Chondrocyte (in vitro differentiated cells): ENCODE measurements at places on chromosomes 2 and 18.

DNA sequence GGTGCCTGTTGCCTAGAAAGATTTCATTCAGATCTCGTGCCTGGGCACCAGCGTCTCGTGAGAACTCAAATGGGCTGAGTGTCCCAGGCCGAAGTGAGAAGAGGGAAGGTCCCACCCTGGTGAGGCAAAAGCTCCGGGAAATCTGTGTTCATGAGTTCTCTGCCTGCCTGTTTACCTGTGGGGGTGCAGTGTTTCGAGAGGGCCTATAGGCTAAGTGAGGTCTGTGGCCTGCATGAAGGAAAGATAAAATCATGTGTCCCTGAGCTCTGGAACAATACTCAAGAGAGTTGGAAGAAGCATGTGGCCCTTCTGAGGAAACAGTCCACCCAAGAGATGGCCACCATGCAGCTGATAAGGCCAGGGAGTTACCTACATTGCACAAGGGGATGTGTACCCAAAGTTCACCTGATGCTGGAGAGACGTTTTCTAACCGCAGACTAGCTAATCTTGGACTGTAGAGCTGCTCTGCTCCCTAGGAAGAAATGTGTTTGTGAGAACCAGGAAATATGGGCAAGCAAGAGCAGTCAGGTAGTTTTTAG, 63.5 kb upstream of the ST3GAL5 start:
- H3K27me3 ChIP-seq: no peaks in the 10 kb centered on the region
- no peak overlapping the region for H3K4me3 ChIP-seq
- peaks cover 8% of the 10 kb centered on the region for H3K4me1 ChIP-seq
- no peak overlapping the region for H3K27ac ChIP-seq
- no peak for DNase-seq

DNA sequence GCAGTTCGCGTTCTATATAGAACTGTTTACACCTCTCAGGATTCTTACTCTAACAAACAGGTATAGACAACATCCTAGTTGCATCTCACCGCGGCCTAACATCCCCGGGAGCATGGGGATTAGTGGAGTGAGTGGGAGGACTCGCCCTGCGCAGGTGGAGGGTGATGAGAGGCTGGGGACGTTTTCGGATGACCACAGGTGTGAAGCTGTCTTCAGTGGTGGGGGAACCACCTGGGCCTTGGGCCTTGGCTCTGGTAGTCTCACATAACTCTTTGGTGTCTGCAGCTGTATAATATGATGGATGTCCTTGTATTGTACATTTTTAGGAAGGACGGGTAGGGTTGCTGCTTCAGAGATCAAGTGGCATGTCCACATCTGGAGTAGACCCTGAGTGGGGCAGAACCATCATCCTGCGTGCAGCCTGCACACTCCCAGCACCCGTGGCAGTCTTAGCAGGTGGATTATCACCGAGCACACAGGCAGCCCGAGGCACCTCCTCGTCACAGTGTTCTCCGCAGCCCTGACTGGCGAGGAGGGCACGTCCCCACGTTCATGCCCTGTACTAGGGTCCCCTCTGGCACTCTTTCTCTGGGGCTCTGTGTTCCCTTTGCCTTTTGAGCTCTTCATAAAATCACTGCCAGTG, 56.0 kb downstream of the AGAP1 start:
- H3K36me3 ChIP-seq: no peaks in the 10 kb centered on the region
- H3K4me1 ChIP-seq: peaks cover 14% of the 10 kb centered on the region
- H3K4me3 ChIP-seq: no peak overlapping the region
- H3K27ac ChIP-seq: no peak overlapping the region
- peak; percentile 40 for DNase-seq

- H3K4me1 ChIP-seq: peaks cover 11% of the 10 kb centered on the region
- H3K36me3 ChIP-seq: peaks cover 4% of the 10 kb centered on the region
- peaks cover 15% of the 10 kb centered on the region for H3K27me3 ChIP-seq
- DNase-seq: no peak
- H3K4me3 ChIP-seq: no peak overlapping the region
Observed at GRCh38 chr2:44997963-44998362, 11.3 kb downstream of the SIX2 start.

GRCh38 chr2:106054321-106054720, 139.8 kb downstream of the UXS1 start:
- peaks cover 10% of the 10 kb centered on the region for H3K27me3 ChIP-seq
- no peak overlapping the region for H3K4me3 ChIP-seq
- no peaks in the 10 kb centered on the region for H3K36me3 ChIP-seq
- H3K4me1 ChIP-seq: peaks cover 34% of the 10 kb centered on the region
- H3K27ac ChIP-seq: no peak overlapping the region
- DNase-seq: no peak

- no peaks in the 10 kb centered on the region for H3K27me3 ChIP-seq
- peaks cover 86% of the 10 kb centered on the region for H3K4me1 ChIP-seq
- no peak overlapping the region for H3K4me3 ChIP-seq
- peaks cover 14% of the 10 kb centered on the region for H3K36me3 ChIP-seq
- no peak for DNase-seq
- H3K27ac ChIP-seq: no peak overlapping the region
Observed at GRCh38 chr18:48620071-48620470, 81.2 kb downstream of the CTIF start.

- H3K4me3 ChIP-seq: no peak overlapping the region
- peaks cover 40% of the 10 kb centered on the region for H3K4me1 ChIP-seq
- peak overlapping the region; percentile 53 for H3K27ac ChIP-seq
- peaks cover 24% of the 10 kb centered on the region for H3K36me3 ChIP-seq
- H3K27me3 ChIP-seq: no peaks in the 10 kb centered on the region
Observed at GRCh38 chr2:201467666-201468065, 16.1 kb downstream of the STRADB start.

GRCh38 chr2:120901201-120901600, 165.5 kb downstream of the GLI2 start:
- peak overlapping the region; percentile 42 for H3K27ac ChIP-seq
- DNase-seq: peak; percentile 41
- H3K4me1 ChIP-seq: peaks cover 46% of the 10 kb centered on the region
- H3K27me3 ChIP-seq: no peaks in the 10 kb centered on the region
- H3K4me3 ChIP-seq: no peak overlapping the region

GRCh38 chr2:16127958-16128357, 187.6 kb downstream of the MYCN start:
- peaks cover 5% of the 10 kb centered on the region for H3K27me3 ChIP-seq
- H3K36me3 ChIP-seq: no peaks in the 10 kb centered on the region
- H3K4me3 ChIP-seq: no peak overlapping the region
- no peak overlapping the region for H3K27ac ChIP-seq
- H3K4me1 ChIP-seq: peaks cover 3% of the 10 kb centered on the region
- DNase-seq: no peak

DNA sequence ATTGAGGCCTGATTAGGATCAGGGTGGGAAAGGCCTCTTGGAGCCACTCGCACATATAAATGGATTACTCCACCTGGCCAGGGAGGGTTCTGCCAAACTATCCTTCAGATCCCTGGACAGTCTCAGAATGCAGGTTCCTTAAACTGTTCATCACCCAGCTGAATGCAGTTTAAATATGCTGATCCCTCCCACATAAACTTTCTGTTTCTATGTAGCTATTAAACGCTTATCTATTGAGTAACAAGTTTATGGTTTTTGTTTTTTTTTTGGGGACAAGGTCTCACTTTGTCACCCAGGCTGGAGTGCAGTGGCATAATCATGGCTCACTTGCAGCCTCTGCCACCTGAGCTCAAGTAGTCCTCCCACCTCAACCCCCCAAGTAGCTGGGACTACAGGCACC, 1.9 kb downstream of the CAD start:
- peaks cover 22% of the 10 kb centered on the region for H3K36me3 ChIP-seq
- H3K27me3 ChIP-seq: no peaks in the 10 kb centered on the region
- DNase-seq: no peak
- H3K4me3 ChIP-seq: no peak overlapping the region
- H3K27ac ChIP-seq: no peak overlapping the region

- H3K27me3 ChIP-seq: no peaks in the 10 kb centered on the region
- H3K4me1 ChIP-seq: peaks cover 31% of the 10 kb centered on the region
- H3K27ac ChIP-seq: no peak overlapping the region
- no peak for DNase-seq
- no peak overlapping the region for H3K4me3 ChIP-seq
Observed at GRCh38 chr18:48658721-48659120, 119.9 kb downstream of the CTIF start.

DNA sequence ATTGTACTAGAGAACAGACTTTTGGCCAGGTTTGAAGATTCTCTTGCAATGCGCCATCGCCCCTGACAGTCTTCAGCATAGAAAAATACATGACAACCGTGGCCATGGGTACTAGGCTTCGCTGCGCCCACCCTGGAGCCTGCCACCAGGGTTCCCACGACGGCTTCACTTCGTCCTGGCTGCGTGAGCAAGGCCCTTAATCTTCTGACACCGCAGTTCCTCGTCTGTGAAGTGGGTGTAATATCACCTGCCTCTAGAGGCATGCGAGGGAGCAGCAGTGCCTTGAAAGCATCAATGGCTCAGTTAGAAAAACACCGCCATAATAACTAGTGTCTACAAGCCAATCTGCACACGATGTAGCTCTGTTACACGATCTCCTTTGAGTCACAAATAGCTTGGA, 175.2 kb upstream of the HS6ST1 start:
- no peak for DNase-seq
- H3K4me1 ChIP-seq: peaks cover 2% of the 10 kb centered on the region
- no peaks in the 10 kb centered on the region for H3K27me3 ChIP-seq
- H3K27ac ChIP-seq: no peak overlapping the region
- no peaks in the 10 kb centered on the region for H3K36me3 ChIP-seq

GRCh38 chr18:62790871-62791772, 75.8 kb downstream of the PHLPP1 start:
- no peaks in the 10 kb centered on the region for H3K36me3 ChIP-seq
- peaks cover 33% of the 10 kb centered on the region for H3K4me1 ChIP-seq
- H3K27me3 ChIP-seq: no peaks in the 10 kb centered on the region

GRCh38 chr18:70377317-70377799, 88.5 kb downstream of the SOCS6 start:
- no peaks in the 10 kb centered on the region for H3K27me3 ChIP-seq
- peaks cover 33% of the 10 kb centered on the region for H3K4me1 ChIP-seq
- H3K4me3 ChIP-seq: no peak overlapping the region
- peak overlapping the region; percentile 72 for H3K27ac ChIP-seq

- H3K27ac ChIP-seq: peak overlapping the region; percentile 79
- peak overlapping the region; percentile 27 for H3K4me3 ChIP-seq
- peaks cover 8% of the 10 kb centered on the region for H3K36me3 ChIP-seq
- H3K4me1 ChIP-seq: peaks cover 28% of the 10 kb centered on the region
- no peak for DNase-seq
Observed at GRCh38 chr18:74499633-74500032, 3.5 kb downstream of the CNDP2 start.

DNA sequence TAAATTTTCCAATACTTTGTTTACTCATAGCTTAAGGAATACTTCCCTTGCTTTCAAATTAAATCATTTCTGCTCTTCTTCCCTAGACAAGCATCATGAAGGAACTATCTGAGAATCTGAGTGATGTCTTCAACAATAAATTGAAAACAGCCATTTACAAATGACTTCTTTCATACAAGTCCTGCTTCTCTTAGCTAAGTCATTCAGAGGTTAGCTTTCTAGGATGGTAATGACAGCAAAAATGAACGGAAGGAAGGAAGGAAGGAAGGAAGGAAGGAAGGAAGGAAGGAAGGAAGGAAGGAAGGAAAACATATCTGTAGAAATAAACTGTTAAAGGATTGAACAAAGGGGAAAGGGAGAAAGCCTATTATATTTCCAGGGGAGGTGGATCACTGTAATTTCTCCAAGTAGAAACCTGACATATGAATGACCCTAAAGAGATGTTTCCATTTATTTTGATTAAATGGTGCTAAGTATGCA, 335.0 kb upstream of the KYNU start:
- no peak overlapping the region for H3K4me3 ChIP-seq
- no peak overlapping the region for H3K27ac ChIP-seq
- H3K27me3 ChIP-seq: no peaks in the 10 kb centered on the region
- no peak for DNase-seq
- no peaks in the 10 kb centered on the region for H3K36me3 ChIP-seq

GRCh38 chr18:74486119-74486849, 9.9 kb upstream of the CNDP2 start:
- H3K4me3 ChIP-seq: no peak overlapping the region
- no peak for DNase-seq
- no peaks in the 10 kb centered on the region for H3K36me3 ChIP-seq
- peaks cover 5% of the 10 kb centered on the region for H3K27me3 ChIP-seq
- H3K4me1 ChIP-seq: peaks cover 26% of the 10 kb centered on the region

DNA sequence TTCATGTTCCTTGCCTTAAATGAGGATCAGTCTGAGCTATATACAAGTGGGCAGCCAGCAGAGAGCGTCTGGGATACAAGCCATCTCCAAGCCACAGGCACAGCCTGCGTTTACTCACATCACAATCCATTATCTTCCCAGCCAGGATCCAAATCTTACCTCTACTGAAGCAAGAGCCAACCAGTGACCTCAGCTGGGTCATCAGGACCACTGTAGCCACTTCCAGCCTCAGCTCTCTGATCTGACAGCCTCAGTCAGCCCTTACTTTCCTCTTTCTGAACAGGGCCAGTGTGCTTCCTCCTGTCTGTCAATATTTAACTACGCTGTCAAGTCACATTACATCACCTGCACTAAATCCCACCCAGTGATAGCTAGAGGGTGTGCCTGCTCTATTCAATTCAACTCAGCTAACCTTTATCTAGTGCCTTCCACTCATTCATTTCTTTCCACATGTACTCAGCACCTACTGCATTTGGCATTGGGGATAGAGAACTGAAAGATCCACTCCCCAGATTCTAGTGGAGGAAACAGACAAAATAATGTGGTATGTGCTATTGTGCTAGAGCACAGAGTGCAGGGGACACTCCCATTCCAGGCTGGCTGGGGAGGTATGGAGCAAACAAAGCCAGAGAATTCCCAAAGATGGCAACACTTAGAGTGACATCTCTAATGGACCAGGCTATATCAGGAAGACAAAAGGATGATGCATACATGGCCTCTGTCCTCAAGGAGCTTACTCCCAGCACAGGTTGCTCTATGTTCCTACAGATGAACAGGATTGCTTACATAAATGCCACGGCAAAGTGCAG, 146.5 kb downstream of the NCKAP5 start:
- DNase-seq: no peak
- peaks cover 22% of the 10 kb centered on the region for H3K4me1 ChIP-seq
- no peak overlapping the region for H3K27ac ChIP-seq

- no peaks in the 10 kb centered on the region for H3K27me3 ChIP-seq
- DNase-seq: peak; percentile 56
- no peak overlapping the region for H3K27ac ChIP-seq
- no peaks in the 10 kb centered on the region for H3K36me3 ChIP-seq
- H3K4me3 ChIP-seq: no peak overlapping the region
Observed at GRCh38 chr2:239291475-239292350, 109.1 kb downstream of the HDAC4 start.

GRCh38 chr2:225415792-225416191, 16.3 kb downstream of the NYAP2 start:
- no peak for DNase-seq
- H3K4me3 ChIP-seq: no peak overlapping the region
- H3K36me3 ChIP-seq: no peaks in the 10 kb centered on the region
- peaks cover 2% of the 10 kb centered on the region for H3K27me3 ChIP-seq
- H3K4me1 ChIP-seq: no peaks in the 10 kb centered on the region

- no peaks in the 10 kb centered on the region for H3K36me3 ChIP-seq
- peak; percentile 33 for DNase-seq
- H3K4me1 ChIP-seq: peaks cover 51% of the 10 kb centered on the region
- H3K4me3 ChIP-seq: no peak overlapping the region
Observed at GRCh38 chr2:70111752-70112591, 24.7 kb downstream of the PCBP1 start.

- peaks cover 25% of the 10 kb centered on the region for H3K36me3 ChIP-seq
- no peak overlapping the region for H3K4me3 ChIP-seq
- no peaks in the 10 kb centered on the region for H3K27me3 ChIP-seq
- peaks cover 4% of the 10 kb centered on the region for H3K4me1 ChIP-seq
- no peak overlapping the region for H3K27ac ChIP-seq
Observed at GRCh38 chr2:15511686-15512085, 49.4 kb downstream of the NBAS start.
